ENCODE measurements at places on chromosomes 13 and 19.

DNA sequence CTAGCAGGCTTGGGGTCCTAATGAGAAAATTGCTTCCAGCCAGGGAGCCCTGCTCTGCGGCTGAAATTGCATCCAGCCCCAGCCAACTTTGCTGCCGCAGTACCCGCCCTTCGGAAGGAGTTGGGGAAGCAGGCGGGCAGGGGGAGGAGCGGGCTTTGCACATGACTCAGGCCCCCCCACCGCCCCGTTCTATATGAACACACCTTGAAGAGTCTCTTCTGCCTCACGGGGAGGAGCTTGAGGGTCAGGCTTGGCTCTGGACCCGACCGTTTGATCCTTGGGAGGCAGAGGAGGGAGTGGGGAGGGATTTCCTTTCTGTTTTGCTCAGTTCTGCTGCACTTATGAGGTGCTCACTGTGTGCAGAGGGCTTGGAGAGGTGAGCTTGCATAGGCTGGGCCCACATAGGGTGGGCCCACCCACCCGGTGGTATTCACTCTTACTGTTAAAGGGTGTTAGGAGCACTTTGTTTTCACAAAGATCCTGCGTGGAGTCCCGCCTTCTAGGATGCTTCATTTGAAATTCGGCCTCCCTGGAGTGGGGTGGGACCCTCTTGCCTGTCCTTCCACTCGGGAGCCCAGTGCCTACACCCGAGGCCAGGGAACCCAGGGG lies 46.5 kb downstream of the LYL1 start:
- no peak for DNase-seq

- no peak for DNase-seq
Measured at GRCh38 chr19:48837687-48838086, 1.4 kb upstream of the HSD17B14 start.

DNA sequence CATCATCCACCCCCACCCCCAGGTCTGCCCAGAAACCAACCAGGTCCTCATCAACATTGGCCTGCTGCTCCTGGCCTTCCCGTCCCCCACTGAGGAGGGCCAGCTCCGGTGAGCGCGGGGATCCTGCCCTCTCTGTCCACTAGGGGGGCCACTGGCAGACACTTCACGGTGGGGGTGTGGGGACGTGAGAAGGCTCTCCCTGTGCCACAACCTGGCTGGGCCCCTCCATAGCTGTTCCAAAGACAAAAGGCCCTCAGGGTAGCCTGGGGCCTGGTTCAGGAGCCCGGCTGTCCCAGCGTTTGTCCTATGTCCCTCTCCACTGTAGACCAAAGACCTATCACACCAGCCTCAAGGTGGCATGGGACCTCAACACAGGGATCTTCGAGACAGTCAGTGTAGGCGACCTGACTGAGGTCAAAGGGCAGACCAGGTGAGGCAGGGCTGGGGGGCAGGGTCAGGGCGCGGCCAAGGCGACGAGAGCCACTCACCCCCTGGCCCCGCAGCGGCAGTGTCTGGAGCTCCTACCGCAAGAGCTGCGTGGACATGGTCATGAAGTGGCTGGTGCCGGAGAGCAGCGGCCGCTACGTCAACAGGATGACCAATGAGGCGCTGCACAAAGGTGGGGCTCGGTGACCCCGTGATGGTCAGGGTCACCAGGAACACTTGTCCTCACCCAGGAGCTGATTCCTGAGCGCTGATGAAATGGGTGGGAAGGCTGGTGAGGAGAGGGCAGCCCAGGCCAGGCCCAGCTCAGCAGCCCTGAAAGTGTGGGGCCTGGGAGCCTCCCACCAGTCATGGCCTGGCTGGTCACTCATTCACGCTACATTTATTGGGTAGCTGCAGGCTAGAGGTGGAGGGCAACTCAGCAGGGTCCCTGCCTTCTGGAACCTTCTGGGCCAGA lies 7.9 kb downstream of the DCAF15 start:
- DNase-seq = no peak

- DNase-seq = no peak
Measured at GRCh38 chr13:98847780-98848179, 95.3 kb upstream of the SLC15A1 start.
